Posterior vena cava (tissue), 2 donors: ENCODE measurements at places on chromosomes 3 and 15. TPM values are rescaled to one million over a fixed set of nuclear protein-coding genes. Genes with fewer than 3 reads are reported as not detected.

DNA sequence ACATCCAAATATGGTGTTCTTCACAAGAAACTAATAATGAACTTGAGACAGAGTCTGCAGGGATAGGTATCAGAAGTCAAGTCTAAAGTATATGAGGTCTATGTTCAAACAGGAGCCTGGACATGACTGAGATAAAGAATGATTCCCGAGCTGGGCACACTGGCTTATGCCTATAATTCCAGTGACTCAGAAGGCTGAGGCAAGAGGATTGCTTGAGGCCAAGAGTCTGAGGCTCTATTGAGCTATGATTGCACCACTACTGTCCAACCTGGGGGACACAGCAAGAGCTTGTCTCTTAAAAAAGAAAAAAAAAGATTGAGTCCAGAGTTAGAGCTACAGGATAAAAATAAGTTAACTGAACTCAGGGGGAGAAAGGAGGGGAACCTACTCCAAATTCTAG is 246.5 kb downstream of the LRRN1 start:
- DNase-seq: no peak

DNA sequence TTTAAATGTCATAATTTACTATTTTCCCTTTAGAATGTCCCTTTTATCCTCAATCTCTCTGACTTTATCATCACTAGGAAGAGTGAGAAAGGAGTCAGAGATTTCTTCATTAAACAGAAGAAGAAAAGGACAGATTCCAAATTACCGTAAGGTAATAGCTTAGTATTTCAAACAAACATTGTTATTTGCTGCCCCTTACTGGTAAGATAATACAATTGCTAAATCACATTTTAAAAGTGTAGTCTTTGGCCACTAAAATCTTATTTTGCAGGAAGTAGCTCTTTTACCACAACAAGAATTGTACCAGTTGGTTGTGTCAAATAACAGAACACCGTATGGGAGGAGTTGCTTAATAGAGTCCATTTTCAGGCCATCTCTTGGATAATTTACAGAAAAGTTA is 53.7 kb downstream of the CGGBP1 start:
- DNase-seq: no peak

DNA sequence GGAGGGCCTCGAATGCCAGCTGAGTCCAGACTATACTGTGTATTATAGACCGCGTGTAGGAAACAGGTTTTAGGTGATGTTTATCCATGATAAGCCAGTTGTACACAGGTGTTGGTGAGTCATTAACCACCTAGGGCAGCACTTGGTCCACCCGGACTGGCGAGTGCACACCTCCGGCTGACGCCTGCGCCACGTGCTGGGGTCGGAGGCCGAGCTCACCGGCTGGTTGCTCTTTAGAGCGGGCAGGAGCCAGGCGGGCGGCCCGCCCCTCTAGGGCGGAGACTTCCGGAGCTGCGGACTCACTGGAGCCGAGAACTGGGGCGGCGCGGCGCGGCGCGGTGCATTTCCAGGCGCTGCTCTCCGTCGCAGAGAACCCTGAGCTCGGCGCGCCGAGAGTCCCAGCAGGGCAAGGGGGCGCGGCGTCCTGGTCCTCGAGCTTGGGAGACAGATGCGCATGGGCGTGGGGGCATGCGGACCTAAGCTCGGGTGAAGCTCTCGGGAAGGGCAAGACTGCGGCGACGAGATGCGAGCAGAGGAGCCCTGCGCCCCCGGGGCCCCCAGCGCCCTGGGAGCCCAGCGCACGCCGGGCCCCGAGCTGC is at the start of gene ESYT3:
ESYT3 (plus strand) TSS at position 341 of the 599 bp plus-strand sequence; CDS start at position 524, 183 bp downstream.
- DNase-seq: peak; percentile 89

GRCh38 chr3:194481103-194481502 is 5.7 kb downstream of the ATP13A3 start:
- no peak for DNase-seq

- DNase-seq: no peak
These were observed 110.6 kb downstream of the CHL1 start for GRCh38 chr3:307182-307581.

GRCh38 chr15:92409006-92409405 is 15.3 kb downstream of the ST8SIA2 start:
- DNase-seq: no peak

GRCh38 chr15:99614749-99615288 is 49.0 kb downstream of the MEF2A start:
- no peak for DNase-seq

- peak; percentile 71 for DNase-seq
These were observed 4.4 kb downstream of the PRSS50 start for GRCh38 chr3:46713050-46713897.

GRCh38 chr15:73650416-73651126 is 17.4 kb upstream of the NPTN start:
- no peak for DNase-seq

Gene KCNMB2
- total RNA-seq: not detected

Gene SOX2
- total RNA-seq: 0.29 TPM

Gene CPN2
- total RNA-seq: 0.14 TPM

Gene CHRNA7
- total RNA-seq: 3.0 TPM

Gene DNAJC17
- total RNA-seq: 18.3 TPM

Gene NPRL2
- total RNA-seq: 17.4 TPM

Gene RHOV
- not detected for total RNA-seq

Gene TMEM212
- total RNA-seq: not detected

Gene ADIPOQ
- total RNA-seq: 1.5 TPM

Gene GPR171
- total RNA-seq: 1.4 TPM

Gene TMEM44
- 9.2 TPM for total RNA-seq
